ENCODE measurements at places on chromosomes 12 and 14. TPM values are rescaled to one million over a fixed set of nuclear protein-coding genes. Genes with fewer than 3 reads are reported as not detected.

- no peak for DNase-seq
Observed at GRCh38 chr12:4446335-4446734, 720 bp upstream of the FGF6 start.

DNA sequence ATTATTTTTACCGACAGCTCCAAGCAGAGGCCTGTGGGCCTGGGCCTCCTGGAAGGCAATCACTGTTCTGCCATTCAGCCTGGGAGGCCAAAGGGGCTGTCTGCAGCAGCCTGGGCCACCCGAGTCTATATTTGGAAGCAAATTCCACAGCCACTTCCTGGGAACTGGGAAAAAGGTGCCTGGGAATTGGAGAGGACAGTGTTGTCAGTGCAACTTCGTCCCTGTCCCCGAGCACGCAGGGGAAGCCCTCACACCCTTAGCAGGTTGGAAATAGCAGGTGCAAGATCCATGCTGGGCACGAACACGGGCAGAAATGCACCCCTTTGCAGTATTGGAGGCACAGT lies 9.6 kb upstream of the TBX5 start:
- no peak for DNase-seq

GRCh38 chr12:132803888-132804287 lies 24.8 kb downstream of the GOLGA3 start:
- no peak for DNase-seq

- no peak for DNase-seq
Observed at GRCh38 chr14:44369401-44370123, 137.5 kb downstream of the FSCB start.

- no peak for DNase-seq
Observed at GRCh38 chr12:123905319-123905925, 67.2 kb downstream of the CCDC92 start.

DNA sequence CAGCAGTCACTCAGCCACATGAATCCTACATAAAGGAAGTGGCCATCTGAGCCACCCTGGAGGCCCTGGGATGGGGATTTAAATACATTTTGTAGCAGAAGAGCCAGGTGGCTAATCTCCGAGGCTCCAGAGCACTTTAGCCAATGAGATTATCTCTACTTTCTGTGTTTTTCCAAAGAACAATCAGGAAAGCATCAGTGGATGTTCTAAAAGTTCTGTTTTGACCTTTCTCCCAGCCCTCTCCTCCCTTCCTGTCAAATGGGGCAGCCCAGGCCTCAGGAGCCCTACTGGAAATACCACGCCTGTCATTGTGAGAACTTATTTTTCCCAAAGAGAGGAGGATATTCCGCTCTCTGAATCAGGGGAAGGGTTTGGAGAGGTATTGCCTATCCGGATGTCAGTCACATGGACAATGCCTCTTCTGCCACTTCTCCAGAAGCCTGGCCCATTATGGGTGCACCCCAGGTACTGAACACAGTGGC lies 336.8 kb upstream of the FKBP4 start:
- DNase-seq = no peak

GRCh38 chr12:132458846-132459641 lies 30.9 kb upstream of the FBRSL1 start:
- DNase-seq = no peak

GRCh38 chr12:110247340-110248095 lies 33.5 kb upstream of the ATP2A2 start:
- DNase-seq = no peak

DNA sequence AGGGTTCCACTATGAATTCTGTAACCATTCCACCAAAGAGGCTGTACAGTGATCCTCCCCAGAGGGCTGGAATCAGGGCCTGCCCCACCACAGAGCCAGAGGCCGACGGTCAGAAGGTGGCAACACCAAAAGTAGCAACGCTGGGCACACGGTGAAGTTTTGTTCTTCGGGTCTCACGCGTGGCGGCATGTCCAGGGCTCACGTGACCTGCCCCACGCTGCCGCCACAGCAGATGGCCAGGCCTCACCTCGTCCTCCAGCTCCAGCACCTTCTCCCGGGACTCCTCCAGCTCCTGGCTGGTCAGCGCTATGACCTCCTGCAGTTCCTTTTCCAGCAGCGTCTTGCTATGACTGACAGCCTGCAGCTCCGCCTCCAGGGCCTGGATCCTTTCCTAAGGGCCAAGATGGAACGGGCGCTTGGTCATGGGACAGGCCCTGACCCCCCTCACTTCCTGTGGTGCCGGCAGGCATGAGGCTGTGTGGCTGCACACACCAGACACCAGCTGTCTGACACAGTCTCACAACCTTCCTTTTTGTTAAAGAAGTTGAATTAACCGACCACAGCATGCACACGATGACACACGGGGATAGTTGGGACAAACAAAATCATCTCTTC lies 22.4 kb upstream of the ANKLE2 start:
- DNase-seq = no peak

- DNase-seq = no peak
Observed at GRCh38 chr12:108099073-108099472, 30.0 kb upstream of the WSCD2 start.

Gene GPR68
- total RNA-seq = 4.6 TPM

Gene ART4
- not detected for total RNA-seq

Gene ASIC1
- total RNA-seq = 11.7 TPM

Gene ZDHHC22
- total RNA-seq = not detected

Gene ADCY4
- 5.7 TPM for total RNA-seq

Measured in activated naive CD4-positive, alpha-beta T cell treated with anti-CD3 and anti-CD28 coated beads, Interleukin-2, amount 50 U/mL, for 72 hours (primary cell).